ENCODE measurements at places on chromosomes 2 and 18. TPM values are rescaled to one million over a fixed set of nuclear protein-coding genes. Genes with fewer than 3 reads are reported as not detected.

Gene GPR35
- 2.1 TPM for total RNA-seq

Gene RGPD8
- total RNA-seq: 7.8 TPM

Gene CERKL
- not detected for total RNA-seq

Gene RPRM
- not detected for total RNA-seq

Gene MAP3K19
- not detected for total RNA-seq

Gene RESP18
- total RNA-seq: not detected

Gene GEN1
- total RNA-seq: 4.2 TPM
